ENCODE measurements at places on chromosomes 2 and 18. TPM values are rescaled to one million over a fixed set of nuclear protein-coding genes. Genes with fewer than 3 reads are reported as not detected.

UGT1A9 gene
- not detected for total RNA-seq

PID1 gene
- 0.56 TPM for total RNA-seq

DNA sequence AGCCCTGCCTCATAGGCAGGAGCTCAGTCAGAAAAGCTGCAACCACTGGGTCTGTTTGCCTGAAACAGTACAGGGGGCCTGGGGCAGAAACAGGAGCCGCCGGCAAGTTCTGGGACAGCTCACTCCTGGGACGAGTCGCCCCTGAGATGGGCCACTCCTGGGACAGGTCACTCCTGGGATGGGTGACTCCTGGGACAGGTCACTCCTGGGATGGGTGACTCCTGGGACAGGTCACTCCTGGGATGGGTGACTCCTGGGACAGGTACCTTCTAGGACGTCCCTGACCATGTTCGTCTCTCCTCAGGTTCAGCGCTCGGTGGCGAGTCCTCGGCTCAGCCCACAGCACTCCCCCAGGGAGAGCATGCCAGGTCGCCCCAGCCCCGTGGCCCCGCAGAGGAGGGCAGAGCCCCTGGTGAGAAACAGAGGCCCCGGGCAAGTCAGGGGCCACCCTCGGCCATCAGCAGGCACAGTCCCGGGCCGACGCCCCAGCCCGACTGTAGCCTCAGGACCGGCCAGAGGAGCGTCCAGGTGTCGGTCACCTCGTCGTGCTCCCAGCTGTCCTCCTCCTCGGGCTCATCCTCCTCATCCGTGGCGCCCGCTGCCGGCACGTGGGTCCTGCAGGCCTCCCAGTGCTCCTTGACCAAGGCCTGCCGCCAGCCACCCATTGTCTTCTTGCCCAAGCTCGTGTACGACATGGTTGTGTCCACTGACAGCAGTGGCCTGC, 51.8 kb downstream of the NTSR2 start:
- DNase-seq = no peak

DNA sequence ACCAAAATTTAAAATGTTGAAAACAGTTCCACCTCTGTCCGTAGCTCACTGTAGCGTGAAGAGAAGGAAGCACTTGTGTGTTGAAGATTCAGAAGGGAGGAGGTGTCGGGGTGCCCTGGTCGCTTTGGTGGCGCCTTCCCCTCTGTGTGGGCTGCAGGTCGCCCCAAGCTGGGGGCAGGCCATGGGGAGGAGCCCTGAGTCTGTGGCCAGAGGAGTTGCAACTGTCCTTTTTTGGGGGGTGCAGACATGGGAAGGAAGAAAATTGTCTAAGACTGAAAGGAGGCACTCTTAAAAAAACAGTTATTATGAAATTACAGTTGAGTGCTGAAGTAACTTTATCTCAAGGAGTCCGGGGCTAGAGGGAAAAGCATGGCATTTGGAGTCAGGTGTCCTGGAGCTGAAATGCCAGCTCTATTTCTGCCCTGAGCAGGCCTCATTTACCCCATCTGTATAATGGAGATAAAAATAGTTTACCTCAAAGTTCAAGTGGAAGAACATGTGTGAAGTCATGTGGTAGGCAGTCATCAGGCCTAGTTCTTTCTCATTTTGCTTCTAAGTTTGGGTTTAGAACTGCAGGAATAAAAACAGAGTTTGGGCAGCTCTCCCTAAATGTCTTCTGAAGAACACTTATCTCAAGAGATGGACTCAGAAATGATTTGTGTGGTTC, 82.1 kb downstream of the RNF144A start:
- no peak for DNase-seq

DNA sequence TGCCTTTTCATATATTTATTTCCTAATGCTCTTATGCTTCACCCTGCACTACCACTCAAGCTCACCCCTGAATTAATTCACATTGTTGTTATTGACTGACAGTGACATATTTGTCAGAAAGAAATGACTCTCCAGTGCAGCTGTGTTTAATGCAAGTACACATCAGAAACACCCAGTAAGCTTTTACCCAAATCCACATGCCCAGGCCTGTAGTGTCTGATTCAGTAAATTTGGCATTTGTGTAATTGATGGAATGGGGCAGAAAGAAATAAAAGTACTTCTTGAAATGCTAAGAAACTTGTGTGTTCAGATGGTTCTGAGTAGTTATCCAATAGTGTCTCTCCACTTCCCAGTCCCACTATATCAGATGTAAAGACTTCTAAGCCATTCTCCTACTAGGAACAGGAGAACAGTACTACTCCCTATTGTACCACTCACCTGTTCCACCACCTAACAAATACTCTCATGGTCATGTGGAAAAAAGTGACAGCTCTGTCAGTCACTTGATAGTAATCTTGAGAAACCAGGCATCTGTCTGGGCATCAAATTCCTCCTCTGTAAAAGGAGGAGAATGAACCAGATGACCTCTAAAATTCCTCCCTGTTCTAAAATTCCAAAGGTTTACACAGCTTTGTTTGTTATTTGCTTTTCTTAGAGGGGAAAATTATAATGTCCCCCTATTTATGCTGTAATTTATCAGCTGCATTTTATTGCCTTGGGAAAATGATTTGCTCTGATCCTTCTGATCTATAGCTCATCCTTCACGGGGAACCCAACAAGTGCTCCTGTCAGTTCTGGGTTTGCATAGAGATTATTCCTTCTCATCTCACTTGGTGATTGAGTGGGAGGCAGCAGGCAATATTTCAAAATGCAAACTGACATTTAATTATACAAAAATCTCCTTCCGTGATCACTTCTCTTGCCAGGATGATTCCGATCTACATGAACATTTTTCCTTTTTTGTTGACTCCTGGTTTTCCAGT, 70.9 kb downstream of the ZNF385B start:
- no peak for DNase-seq

DNA sequence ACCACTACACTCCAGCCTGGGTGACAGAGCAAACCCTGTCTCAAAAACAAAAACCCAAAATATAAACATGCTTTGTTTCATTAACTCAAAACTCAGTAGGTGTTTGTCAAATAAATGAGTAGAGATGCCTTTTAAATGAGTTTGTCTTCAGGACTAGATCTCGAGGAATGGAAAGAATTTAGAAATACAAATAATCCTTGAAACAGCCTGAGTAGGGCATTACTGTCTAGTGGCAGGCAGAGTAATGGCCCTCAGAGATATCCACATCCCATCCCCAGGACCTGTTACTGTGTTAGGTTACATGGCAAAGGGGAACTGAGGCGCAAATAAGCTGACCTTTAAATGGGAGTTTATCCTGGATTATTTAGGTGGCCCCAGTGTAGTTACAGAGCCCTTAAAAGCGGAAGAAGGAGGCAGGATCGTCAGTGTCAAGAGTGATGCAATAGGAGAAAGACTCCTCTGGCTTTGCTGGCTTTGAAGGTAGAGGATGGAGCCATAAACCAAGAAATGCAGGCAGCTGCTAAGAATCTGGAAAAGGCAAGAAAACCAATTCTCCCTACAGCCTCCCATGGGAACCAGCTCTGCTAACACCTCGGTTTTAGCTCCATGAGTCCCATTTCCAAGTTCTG, 63.0 kb downstream of the CABLES1 start:
- DNase-seq = no peak

DNA sequence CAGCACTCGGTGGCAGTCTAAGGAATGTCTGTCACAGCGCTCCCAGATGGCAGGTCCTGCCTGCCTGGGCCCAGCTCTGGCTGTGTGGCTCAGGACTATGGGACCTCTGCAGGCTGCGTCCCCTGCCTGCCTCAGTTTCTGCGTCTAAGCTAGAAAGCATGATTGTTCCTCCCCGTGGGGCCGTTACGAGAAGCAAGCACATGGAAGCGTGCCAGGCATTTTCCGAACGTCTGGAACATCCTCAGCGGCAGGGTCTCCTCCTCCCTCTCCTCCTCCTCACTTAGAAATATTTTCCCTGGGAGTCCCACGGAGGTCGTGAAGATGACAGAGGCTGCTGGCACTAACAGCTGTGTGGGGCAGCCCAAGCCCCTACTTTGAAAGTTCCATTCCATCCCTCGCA, 43.3 kb downstream of the LRRFIP1 start:
- no peak for DNase-seq

GRCh38 chr2:133801946-133802345, 233.7 kb upstream of the NCKAP5 start:
- DNase-seq = no peak

DNA sequence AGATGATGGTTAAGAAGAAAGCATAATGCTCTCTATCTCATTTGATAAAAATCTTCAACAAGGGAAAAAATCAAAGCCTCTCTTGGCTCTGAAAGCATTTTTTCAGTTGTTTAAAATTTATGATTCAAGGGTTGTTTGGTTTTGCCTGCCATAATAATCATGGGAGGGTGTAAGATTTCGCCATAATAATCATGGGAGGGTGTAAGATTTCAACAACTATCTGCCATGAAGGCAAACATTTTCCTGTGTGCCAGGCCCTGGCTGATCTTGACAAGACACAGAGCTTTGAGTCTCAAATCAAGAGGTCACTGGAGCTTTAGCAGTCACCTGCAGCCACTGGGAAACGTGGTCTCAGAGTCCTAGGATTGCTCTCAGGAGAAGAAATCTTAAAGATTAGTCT, 175.1 kb upstream of the PIEZO2 start:
- no peak for DNase-seq

DNA sequence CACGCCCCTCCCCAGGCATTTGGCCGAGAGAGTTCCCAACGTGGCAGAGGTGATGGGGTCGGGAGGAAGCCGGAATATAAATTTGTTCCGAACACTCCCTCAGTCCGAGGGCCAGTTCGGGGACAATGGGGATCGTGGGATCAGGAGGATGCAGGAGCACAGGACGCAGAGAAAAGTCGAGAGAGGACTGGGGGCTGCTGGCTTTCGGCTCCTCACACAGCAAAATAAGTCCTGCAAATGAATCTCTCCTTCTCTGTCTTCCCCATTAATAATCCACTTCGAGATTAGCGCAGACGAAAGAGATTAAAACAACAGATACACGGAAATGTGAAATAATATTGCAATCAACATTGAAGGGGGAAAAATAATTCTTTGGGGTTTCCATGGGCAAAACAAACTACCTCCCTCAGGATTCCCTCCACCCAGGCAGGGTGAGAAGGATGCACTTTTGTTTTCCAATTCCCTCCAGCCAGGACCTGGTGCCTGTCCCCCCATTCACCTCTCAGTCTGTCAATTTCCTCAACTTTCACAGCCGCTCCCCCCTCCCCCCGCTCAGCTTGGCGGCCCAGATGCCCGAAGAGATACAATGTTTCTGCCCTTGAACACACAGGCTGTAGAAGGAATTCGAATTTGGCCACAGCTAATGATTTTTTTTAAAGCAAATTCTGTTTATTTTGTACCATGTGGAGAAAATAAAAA, 3.1 kb upstream of the ZEB2 start:
- DNase-seq = no peak

DNA sequence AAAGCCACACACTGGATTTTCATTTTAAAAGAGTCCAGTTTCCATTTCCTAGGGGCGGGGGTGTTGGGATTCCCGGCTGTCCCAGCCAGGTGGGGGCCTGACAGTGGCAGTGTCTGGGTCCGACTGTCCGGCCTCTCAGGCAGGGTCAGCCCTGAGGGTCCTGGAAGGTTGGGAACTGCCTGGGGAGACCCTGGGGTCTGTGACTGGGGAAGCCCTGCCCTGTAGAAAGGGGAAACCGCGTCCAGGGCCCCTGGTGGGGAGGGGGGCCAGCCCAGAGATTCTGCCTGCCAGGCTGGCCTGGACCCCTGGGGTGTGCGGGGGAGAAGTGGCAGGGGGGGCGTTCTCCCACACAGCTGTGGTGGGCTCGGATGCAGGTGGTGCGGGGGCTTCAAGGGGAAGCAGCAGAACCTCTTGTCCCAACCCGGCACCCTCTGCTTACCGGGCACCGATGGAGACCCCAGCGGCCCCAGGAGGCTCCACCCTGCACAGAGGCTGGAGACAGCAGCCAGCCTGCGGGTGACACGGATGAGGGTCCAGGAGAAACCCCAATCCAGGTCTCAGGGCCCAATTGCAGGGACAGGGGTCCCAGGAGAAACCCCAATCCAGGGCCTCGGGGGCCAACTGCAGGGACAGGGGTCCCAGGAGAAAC, 4.9 kb downstream of the RTP5 start:
- no peak for DNase-seq
